ENCODE measurements at places on chromosomes 4 and X.

GRCh38 chrX:11629593-11630211 is 36.0 kb downstream of the ARHGAP6 start:
- DNase-seq = peak; percentile 30

GRCh38 chr4:165151734-165152133 is 39.1 kb upstream of the TMEM192 start:
- no peak for DNase-seq

DNA sequence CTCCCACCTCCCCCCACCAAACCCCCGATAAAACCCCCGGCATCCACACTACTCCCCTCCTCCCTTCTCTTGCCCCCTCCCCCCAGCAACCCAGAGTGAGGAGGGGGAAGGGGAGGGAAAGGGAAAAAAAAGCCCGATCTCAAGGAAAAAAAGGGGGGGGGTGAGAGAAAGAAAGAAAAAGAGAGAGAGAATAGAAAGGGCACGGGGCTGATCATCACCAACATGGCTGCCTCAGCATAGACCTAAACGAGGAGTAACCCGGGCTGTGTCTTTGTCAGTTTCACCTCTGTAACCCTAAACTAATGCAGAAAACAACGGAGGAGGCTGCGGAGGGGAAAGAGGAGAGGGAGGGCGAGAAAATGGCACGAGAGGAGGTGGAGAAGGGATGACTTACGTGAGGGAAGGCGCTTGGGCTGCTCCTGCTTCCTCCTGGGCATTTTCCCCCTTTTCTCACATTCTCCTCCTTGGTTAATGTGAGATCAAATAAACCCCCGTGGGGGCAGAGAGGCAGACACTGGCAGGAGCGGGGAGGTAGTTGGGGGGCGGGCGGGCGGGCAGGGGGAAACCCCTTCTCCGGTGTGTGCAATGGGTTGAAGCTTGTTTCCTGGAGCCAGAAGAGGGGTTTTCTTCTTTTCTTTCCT is 532 bp downstream of the ZNF827 start:
- peak; percentile 31 for DNase-seq

GRCh38 chr4:187294861-187295260 is 571.2 kb upstream of the FAT1 start:
- no peak for DNase-seq

DNA sequence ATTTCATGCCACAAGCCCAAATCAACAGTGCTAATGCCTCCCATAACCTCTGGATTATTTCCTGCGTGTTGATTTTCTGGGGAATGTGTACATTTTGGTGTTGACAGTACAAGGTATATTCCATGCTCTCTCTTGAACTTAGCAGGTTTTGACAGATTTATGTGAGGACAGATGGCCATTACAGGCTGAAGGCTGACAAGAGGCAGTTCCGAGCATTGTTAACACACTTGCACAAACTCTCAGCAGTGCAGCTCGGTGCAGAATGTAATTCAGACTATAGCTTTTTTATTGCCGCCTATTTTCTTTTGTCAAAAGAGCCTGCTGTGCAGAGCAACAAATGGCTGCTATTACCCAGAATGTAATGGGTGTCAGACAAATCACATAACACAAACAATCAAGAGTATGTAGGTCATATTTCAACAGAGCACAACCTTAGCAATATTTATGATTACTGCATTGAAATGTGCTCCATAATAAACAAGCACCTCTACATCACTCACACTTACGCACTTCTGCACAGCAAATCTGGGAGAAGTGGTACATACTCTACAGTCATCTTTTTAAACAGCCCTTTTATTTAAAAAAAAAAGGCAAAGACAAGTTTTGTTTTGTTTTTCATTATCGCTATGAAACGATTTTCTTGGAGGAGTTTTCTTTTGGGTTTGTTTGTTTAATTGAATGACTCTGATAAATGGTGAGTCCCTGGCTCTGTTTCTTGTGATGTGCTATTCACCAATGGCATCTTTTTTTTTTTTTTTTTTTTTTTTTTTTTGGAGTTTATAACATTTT is 71.6 kb downstream of the PPARGC1A start:
- DNase-seq = no peak

- DNase-seq = no peak
Measured at GRCh38 chrX:23784470-23785331, 1.7 kb downstream of the SAT1 start.

GRCh38 chr4:110508827-110509710 is 33.1 kb downstream of the ENPEP start:
- peak; percentile 42 for DNase-seq

- DNase-seq = no peak
Measured at GRCh38 chr4:73730292-73730691, 10.1 kb upstream of the CXCL8 start.
